ENCODE measurements at places on chromosomes 7 and 10.
A peak's percentile ranks its signal among the peaks of the same experiment; 100 is the strongest.

DNA sequence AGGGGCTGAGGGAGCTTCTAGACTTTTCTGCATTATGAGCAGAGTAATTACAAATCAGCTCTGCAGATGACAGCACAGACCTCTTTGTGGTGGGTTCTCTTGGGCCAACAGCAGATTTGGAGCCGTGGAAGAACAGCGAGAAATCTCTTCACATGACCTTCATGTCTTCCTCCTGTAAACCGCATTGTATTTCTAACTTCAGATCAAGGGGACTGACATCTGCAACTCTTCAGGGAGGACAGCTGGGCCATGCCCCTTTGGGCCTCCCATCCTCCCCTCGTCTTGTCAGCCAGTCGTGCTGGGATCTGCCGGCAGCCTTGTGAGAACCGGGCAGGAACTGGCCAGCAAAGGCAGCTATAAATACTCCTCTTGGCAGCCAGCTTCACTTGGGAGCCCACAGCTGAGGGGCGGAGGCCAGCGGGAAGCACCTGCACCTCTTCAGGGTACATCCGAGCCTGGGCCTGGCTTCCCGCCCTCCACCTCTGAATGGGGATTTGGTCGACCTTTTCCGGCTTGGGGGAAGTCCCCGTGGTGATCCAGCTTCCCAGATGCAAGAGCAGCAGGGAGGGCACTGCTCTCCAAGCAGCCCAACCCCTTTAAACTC lies 54.7 kb downstream of the STEAP1B start:
- DNase-seq: peak; percentile 76

DNA sequence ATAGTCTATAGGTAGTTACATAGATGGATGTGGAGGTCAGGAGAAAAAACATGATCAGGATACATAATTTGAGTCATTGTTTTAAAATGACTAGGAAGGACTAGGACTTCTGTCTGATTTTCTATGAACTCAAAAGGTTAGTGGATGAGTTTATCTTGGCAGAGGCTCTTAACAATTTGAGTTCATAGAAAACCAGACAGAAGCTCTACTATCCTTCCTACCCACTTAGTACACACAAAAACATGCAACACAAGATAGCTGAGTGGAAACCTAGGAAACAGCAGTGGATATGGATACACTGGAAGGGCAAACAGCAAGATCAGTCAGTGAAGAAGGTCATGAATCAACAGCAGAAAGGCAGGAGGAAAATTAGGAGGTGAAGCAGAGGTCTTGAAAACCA lies 84.6 kb downstream of the VPS50 start:
- no peak for DNase-seq

- no peak for DNase-seq
Measured at GRCh38 chr7:151195616-151196450, 8.8 kb upstream of the ASB10 start.

DNA sequence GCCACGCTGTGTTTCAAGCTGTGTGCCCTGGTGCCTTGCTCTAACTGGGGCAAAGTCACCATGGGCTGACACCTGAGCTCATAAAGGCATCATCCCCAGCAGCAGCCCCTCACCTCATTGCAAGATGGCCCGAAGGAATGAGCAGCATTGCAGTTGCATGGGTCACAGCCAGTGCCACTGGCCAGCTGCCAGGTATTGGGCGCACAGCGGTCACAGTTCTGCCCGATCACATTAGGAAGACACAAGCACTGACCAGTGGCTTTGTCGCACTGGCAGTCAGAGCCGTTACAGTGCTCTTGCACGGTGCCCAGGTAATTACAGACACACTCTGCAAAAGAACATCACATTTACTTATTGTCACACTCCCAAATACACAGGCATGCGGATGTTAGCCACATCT lies 51.1 kb downstream of the LAMB1 start:
- DNase-seq: no peak

- no peak for DNase-seq
Measured at GRCh38 chr7:64628721-64629120, 37.2 kb upstream of the ZNF107 start.

- peak; percentile 72 for DNase-seq
Measured at GRCh38 chr10:17617031-17617911, at the start of gene HACD1. Gene HACD1 (minus strand): TSS chr10:17617374. CDS start chr10:17617339, 35 bp downstream.

DNA sequence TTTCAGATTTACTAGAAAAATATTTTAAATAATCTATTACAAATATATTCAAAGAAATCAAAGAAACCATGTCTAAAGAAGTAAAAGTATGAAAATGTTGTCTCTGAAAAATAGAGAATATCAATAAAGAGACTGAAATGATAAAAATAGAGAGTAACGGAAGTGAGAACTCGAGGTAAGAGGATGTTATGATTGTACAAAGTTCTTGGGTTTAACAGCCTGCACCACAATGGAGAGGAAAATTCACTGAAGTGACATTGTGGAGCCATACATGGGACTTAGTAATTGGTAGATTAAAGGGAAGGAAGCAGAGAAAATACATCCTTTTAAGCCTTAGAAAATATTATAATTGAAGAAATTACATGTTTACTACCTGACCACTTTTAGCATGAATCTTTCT lies 77.9 kb downstream of the THSD7A start:
- no peak for DNase-seq

DNA sequence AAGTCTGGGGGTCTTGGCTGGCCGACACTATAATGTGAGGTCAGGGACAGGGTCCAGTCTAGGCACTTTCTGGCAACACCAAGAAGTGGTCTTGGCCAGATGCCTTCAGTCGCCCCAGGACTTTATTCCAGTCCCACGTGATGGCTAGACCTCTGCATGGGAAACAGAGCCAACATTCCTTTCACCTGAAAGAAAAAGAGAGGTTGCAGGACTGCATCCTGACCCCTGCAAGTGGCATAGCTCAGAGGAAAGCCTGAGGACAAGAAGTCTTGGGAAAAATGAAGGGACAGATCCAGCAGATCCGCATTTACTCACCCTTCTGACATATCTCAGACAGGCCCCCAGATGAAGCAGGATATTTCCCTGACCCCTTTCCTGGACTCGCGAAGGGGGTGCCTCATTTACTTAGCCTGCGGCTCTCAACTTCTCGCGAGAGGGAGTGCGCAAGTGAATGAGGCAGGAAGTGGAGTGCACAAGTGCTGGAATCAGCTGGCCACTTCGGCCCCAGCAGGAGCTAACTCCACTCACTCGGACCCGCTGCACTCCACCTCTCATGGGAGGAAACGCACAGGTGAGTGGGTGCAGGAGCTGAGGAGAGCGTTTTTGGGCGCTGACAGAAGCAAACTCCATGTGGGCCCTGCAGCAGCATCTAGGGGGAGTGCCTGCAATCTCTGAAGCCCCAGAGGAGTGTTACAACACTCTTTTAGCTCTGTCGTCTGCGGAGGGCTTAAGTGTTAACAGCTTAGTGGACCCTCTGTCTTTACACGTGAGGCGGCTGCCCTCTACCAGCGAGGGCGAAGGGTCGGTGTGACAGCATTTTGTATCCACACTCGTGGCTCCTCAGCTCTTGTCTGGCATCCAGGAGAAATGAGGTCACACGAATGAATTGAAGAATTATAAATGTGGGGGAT lies 916.2 kb upstream of the GHITM start:
- DNase-seq: no peak

DNA sequence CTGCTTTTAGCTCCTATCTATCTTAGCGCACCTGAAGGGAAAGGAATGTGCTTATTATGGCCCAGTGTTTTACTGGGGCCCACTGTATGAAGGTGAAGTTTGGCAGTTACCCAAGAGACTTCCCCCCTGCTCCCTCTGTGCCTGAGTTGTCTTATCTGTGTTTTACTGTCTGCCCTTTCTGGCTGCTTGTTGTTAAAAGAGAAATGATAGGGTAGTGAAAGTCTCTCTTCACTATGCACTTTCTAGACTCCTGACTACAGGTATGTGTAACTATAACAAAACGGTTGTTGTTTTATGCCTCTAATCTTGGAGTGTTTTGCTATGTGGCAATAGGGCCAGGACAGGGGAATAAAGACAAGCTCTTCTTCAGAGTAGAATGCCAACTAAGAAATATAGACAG lies 326.9 kb downstream of the KIF20B start:
- no peak for DNase-seq

DNA sequence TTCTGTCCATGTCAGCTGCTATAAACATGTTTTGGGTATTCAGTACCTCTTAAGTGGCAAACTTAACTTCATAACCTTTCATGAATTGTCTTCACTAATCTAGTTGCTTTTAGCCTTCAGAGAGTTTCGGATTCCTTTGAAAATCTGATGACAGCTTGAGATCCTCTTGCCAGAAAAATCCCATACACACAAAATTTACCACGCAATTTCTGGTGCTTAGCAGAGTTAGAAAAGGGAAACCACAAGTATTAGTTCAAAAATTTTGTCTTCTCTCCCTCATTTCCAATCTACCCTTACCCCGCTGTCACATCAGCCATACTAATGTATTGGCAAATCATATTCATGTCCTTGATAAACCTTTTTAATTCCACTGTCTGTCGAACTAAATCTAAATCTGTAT lies 72.7 kb upstream of the TMEM106B start:
- DNase-seq: no peak

DNA sequence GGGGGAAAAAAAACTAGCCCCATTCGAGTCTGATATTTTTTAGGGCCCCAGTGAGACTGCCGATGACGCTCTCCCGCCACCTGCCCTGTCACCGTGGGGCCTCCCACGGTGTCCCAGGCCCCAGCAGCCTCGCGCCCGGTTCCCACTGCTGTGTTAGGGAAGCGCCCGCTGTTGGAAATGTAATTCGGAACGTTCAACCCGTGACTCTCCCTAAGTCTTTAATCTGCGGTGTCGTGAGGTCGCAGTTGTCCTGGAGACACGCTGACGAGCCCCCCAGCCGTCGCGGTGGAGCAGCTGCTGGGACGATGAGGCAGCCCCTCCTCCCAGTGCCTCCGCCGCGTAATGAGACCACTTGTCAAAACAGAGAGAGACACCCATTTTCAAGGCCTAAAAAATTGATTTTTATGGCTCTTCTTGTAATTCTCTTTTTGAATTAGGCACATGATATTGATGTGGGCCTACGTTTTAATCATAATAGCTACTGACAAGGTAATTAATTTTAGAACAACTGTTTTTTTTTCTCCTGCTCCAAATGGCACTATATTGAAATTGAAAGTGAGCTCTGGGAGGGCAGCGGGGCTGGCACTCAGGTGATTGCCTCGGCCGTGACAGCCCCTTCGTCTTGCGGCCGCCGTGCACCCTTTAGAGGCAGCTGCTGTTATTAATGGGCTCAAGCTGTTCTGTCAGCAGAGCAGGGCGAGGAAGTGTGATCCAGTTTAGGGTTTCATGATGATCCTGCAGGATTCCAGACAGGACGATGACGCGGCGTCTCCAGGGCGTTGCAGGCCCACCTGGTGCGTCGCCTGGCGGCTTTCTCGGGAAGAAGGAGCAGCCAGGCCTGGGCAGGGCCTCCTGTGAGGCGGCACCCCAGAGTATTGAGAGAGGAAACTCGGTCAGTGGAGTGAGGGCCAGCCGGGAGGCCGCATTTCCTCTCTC lies 63.3 kb downstream of the NKX6-2 start:
- peak; percentile 83 for DNase-seq

DNA sequence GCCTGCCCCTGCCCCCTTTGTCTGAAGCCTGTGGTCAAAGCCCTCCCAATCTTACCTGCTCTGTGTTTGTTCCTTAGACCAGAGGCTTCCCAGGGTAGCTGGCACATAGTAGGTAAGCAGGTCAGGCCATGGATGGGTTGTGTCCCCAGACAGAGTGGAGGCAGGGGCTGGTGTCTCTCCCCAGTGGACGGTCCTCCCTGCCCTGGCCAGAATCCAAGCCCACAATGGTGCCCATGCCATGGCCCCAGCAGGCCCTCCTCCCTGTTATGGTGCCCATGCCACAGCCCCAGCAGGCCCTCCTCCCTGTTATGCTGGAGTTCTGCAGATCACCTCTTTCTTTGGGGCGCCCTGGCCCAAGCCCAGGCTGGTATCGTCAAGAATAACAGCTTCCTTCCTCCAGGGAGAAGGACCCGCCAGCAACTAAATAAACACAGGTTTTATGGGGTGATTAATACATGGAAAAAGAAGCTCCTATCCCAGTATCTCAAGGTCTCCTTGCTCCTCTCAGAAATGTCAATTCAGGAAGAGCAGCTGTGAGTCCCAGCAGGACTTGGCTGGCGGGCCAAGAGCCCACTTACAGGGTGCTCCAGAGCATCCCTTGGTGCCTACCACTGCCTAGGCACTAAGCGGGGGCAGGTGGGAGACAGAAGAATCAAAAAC lies 82.0 kb downstream of the NEURL1 start:
- DNase-seq: no peak

- DNase-seq: no peak
Measured at GRCh38 chr10:63247771-63248170, 114.6 kb downstream of the NRBF2 start.

DNA sequence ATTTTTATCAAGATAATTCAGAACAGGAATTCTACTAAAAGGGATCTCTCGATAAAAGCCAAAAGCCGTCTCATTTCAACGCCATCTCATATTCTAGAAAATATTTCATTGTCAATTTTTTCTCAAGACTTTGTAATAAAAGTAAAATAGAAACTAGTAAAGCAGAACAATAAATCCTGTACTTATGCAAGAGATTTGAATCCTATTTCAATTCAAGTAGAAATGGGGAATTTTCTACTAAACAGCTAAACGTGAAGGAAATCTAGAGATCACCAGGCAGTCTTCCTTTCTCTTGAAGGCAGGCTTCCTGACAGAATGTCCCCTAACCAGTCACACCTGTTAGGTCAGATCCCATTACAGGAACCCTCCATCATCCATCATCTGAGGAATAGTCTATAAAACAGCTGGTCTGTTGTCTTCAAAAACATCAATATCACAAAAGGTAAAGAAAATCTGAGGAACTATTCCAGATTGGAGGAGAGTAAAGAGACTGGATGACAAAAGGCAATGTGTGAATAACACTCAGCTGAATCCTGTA lies 23.7 kb downstream of the USP6NL start:
- DNase-seq: no peak

DNA sequence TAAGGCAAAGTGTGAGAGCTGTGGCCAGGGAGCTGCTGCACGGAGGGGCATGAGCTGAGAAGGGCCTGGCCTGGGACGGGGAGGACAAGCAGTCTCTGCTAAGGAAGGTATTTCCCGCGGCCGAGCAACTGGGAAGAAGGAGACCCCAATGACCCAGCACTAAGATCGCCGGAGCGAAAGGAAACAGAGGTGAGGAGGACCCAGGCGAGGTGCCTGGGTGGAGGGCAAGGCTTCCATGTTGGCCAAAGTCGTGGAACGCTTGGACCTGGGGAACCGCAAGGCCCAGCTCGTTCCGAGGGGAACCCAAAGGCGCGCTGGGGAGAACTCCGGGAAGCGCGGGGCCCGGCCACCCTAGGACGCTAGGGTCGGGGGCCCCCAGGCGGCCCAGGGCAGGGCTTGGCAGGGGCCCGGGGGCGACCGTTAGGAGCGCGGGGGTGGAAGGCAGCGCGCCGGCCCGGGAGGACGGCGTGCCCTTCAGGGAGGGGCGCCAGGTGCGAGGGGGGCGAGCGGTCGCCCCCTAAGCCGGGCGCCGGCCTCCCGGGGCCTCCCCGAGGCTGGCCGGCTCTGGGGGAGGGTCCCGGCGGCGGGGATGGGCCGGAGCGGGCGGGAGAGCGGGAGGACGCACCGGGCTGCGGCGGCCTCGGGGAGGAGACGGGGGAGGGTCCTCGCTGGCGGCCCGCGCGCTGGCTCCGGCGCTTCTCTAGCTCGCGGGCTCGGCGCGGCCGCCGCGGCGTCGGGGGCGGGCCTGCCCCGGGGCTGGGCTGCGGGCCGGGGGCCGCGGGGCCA lies 545 bp downstream of the GIGYF1 start:
- no peak for DNase-seq
